ENCODE measurements at places on chromosomes 6 and 20.
A peak's percentile ranks its signal among the peaks of the same experiment; 100 is the strongest.

GRCh38 chr20:40851051-40851450 is 162.0 kb upstream of the MAFB start:
- DNase-seq = no peak

DNA sequence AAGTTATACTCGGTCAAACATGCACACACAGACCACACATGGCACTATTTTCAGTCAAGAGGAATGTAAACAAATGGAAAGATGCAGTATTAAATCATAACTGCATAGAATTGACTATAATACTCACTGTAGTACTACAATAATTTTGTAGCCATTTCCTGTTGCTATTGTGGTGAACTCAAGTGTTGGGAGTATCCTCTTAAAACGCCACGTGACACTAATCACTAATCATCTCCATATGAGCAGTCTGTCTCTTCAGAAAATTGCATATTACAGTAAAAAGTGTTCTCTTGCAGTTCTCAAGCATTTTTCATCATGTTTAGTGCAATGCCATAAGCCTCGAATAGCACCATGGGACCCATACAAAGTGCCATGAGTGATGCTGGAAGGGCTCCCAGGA is 258.7 kb upstream of the ID4 start:
- no peak for DNase-seq

DNA sequence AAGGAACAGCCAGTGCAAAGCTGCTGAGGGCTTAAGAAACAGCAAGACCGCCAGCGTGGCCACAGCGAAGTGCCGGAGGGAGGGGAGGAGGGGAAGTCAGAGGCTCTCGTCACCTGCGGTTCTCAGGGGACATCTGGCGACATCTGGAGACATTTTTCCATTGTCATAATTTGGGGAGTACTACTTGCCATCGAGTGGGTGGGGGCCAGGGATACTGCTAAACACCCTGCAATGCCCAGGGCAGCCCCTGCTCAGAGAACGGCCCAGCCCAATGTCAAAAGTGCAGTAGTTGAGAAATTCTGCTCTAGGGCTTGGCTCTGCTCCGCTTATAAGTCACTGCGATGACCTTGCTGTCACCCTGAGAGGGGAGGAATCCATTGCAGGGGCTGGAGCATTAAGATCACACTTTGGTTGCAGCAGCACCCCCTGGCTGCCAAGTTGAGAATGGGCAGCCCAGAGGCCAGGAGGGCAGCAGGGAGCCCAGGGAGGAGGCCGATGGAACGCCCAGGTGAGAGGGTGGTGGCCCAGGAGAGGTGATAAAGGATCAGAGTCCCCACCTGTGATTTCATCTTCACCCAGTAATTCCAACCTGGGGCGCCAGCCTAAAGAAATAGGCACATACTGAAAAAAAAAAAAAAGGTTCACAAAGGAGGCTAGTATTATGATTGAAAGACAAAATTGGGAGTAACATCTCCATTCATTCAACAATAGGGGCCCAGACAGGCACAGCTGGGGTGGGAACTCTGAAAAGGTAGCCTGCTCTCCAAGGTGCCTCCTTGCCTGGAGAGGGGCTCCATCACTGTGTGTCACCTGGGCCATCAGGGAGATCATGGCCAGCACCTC is 218.2 kb downstream of the BMP7 start:
- DNase-seq = peak; percentile 10

- no peak for DNase-seq
Observed at GRCh38 chr6:72798196-72798595, 176.3 kb downstream of the KCNQ5 start.

DNA sequence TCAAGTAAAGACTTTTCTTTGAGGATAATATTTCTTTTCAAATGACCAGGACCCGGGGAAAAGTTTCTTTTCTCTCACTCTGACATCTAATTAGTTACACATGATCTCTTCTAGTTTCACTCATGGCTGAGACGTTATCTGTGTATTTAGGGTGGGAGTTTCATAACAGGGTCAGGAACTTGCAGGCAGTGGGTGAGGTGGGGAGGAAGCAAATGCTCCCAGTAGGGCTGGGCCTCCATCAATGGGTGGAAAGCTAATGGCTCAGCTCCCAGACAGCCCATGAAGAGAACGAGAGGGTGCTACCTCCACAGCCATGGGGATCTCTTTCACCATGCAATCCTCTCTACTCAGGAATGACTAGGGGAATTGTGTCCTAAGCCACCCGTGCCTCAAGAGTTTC is 119.3 kb downstream of the F13A1 start:
- no peak for DNase-seq

Measured in stimulated activated CD8-positive, alpha-beta memory T cell treated with anti-CD3 and anti-CD28 coated beads, Interleukin-2, amount 100 ng/mL, for 48 hours (primary cell).